Ureter (tissue), 1 donor: ENCODE measurements at places on chromosomes 1 and 21.

GRCh38 chr1:164928232-164928812, 369.3 kb downstream of the PBX1 start:
- no peak for DNase-seq

DNA sequence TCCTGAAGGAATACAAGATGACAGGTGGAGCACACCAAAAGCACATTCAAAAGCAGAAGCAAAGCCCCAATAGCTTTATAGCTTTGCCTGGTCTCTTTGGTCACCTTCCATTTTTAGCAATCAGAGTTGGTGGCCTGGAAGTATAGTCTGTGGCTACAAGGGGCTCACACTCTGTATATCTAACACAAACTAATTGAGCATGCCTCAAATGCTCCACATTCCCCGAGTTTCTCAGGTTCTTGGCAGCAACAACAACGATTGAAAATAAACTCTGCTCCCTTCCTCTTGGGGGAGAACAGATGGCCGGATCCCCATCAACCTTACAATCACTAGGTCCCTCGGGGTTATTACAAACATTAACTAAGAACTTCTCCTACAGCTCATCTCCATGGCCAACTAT, 24.9 kb upstream of the TADA1 start:
- no peak for DNase-seq

GRCh38 chr1:66335859-66336640, 197.9 kb upstream of the SGIP1 start:
- DNase-seq = peak; percentile 50

GRCh38 chr1:207644166-207644851, 624 bp upstream of the CR1L start:
- no peak for DNase-seq

GRCh38 chr1:241423541-241424479, 66.8 kb upstream of the RGS7 start:
- no peak for DNase-seq

GRCh38 chr1:21357161-21357560, 66.9 kb upstream of the ECE1 start:
- DNase-seq = no peak

DNA sequence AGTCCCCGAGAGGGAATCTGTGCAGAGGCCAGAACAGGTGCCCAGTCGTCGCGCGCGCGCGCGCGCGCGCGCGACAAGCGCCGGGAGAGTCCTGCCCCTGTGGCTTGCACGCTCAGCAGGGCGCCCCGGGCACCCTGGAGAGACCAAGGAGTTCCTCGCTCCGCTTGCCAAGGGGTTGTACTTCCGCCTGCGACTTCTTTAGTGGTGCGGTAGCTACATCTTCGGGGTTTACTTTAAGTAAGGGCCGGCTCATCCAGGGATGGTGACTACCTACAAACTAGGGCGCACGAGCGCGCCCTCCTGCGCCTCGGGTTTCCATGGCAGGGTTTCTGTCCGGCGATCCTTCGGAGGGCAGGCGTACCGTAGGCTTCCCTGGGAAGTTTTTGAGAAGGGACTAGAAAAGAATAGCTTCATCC, 1.4 kb downstream of the LHX4 start:
- no peak for DNase-seq
